ENCODE measurements at places on chromosomes 7 and 10.

- no peak for DNase-seq
These were observed at the start of gene FAM241B for GRCh38 chr10:69629897-69630650. TSS of gene FAM241B (plus strand) at chr10:69630247. CDS start at chr10:69631744, 1,497 bp downstream.

DNA sequence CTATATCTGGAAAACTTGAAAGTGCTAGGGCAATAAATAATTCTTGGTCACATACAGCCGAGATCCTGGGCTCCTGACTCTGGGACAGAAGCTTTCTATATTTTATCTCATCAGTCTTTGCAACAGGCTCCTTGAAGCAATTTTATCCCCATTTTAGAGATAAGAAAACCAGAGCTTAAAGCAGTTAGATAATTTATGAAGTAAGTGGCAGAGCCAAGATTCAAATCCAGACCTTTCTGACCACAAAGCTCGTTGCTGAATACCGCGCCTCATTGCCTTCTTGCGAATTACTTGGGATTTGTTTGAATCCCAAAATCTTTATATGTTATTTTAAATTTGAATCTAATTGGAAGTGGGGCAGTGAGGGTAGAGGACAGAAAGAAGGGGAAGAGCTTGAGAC, 106.0 kb downstream of the TCF7L2 start:
- DNase-seq, result no peak

GRCh38 chr10:96369890-96370583, 11.2 kb upstream of the OPALIN start:
- no peak for DNase-seq

DNA sequence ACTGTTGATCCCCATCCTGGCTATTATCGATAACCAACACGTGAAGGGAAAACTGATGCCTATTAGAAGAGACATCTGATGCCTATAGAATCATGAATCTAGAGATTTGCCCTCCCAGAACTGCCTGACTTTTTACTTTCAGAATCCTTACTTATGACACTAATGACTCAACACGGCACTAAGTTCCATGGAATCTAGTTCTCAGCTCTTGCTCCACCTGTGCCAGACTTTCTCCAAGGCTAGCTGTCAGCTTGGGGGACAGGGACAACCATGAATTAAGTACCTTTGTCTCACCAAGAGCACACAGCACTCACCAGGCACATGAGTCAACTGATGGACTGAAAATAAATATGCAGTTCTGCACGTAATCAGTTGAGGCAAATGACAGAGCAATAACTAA, 184.2 kb downstream of the FRMD4A start:
- no peak for DNase-seq
